ENCODE measurements at places on chromosomes 4 and X. TPM values are rescaled to one million over a fixed set of nuclear protein-coding genes. Genes with fewer than 3 reads are reported as not detected.

GRCh38 chr4:30790998-30791397 is 70.8 kb downstream of the PCDH7 start:
- DNase-seq = no peak

- no peak for DNase-seq
Observed at GRCh38 chrX:130623518-130623917, 221.7 kb downstream of the RBMX2 start.

DNA sequence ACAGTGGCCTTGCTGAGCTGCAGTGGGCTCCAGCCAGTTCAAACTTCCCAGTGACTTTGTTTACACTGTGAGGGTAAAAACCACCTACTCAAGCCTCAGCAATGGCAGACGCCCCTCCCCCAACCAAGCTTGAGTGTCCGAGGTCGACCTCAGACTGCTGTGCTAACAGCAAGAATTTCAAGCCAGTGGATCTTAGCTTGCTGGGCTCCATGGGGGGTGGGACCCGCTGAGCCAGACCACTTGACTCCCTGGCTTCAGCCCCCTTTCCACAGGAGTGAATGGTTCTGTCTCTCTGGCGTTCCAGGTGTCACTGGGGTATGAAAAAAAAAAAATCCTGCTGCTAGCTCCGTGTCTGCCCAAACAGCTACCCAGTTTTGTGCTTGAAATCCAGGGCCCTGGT is 168.9 kb upstream of the INTU start:
- DNase-seq = no peak

GRCh38 chr4:57156242-57156990 is 46.2 kb upstream of the IGFBP7 start:
- DNase-seq = peak; percentile 74

DNA sequence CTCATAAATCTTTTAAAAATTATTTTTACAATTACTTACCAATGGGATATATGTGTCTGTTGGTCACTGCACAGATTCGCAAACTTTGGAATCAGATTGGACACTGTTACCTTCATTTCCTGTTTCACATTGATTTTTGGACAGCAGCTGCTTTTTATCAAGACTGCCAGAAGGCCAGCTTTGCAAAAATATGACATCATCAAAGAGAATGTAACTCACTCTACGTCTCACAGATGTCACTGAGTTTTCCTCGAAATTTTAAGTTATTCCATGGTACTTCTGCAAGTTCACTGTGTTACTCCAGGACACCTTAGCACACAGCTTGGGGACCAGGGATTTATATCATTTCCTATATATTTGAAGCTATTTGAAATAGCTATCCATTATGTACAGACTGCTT is 31.8 kb upstream of the MAGEB2 start:
- peak; percentile 20 for DNase-seq

GRCh38 chr4:186693159-186693815 is 30.4 kb downstream of the FAT1 start:
- DNase-seq = no peak

- DNase-seq = no peak
Observed at GRCh38 chrX:72139538-72139937, 7.8 kb upstream of the RTL5 start.

DNA sequence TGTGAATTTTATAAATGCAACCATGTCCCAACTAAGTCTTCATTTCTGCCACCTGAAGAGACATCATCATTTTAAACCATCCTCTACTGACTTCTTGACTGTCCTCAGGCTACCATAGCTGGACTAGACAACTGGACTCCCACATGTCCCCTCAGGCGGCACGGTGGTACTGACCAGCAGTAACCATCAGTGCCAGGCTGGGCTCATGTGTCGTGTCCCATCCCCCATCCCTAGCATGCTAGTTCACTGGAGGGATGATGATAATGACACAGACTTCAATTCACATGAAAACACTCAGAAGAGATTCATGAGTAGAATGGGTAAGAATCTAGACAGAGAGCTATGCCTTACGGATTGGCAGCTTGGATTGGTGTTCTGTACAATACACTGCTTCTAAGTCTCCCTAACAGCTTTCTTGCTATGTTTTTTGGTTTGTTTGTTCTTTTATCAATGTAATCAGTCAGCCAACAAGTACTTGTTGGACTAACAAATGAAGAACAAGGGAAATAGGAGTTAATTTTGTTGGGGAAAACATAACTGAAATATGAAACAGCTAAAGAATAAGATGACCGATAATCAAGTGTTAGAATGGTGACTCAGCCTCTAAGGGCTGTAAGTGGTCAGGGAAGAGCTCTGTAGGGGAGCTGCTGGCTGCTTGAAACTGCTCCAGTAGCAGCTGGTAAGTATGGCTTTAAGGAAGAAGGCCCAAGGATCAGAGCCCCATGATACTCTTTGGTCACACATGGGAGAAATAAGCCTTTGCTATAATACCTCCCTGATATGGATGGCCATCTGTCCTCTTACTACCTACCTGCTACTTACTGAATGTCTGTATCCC is 10.3 kb downstream of the ZDHHC9 start:
- DNase-seq = peak; percentile 56

GRCh38 chrX:2677764-2678163 is 13.3 kb upstream of the CD99 start:
- peak; percentile 96 for DNase-seq

DNA sequence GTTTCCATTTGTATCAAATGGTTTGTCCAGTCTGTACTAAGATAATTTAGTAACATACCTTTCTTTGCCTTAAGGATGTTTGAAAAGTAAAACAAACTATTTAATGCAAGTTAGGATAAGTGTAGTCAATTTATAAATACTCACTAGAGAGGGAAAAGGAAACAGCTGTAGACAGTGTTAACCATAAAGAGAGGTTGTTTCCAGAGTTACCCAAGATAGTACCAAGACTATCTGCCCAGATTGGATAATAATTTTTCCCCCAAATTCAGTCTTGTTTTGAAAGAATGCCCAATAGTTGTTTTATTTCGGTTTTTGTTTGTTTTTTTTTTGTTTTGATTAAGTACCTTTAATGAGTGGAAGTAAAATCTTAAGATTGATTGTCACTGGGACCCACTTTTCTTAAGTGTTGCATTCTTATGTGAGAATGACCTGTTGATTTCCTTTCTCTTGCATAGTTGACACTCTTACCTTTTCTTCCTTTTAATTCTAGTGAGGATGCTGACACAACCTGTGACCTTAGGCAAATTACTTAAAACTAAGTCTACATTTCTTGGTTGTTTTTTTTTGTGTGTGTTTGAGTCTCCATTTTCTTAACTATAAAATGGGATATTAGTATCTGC is 12.8 kb downstream of the AFF1 start:
- DNase-seq = no peak

DNA sequence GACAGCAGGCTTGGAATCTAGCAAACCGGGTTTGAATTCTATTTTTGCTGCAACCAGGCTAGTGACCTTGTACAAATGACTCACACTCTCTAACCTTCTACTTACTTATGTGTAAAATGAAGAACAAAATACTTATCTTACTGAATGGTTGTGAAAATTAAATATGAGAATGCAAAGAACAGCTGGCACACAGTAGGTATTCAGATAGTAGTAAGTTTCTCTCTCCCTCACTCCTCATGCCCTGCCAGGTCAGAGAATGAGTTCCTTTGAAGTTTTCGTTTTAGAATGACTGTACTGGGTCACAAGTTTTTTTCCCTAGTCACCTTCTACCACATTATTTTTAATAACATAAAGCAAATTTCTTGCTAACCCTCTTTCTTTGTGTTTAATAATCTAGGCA is 33.0 kb downstream of the CISD2 start:
- DNase-seq = no peak

GRCh38 chr4:25654031-25654970 is 1.4 kb upstream of the SLC34A2 start:
- DNase-seq = no peak

GRCh38 chrX:150226223-150226965 is 136.7 kb upstream of the MAMLD1 start:
- no peak for DNase-seq

DNA sequence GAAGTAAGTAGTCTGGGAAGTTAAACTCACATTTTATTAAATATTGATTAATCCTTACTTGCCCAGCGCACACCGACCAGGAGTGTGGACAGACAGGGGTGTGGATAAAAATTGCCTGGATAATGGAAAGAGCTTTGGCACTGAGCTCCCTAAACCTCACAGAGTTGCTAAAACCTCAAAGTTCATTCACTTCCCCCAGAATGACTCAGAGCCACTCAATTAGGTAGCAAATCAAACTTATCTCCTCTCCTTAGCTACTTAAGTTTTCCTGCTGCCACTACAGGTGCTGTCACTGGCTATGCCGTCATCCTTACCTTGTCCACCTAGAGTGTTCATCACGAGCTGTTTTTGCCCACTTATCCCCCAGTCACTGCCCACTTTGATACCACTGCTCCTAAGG is 27.0 kb upstream of the MID1IP1 start:
- peak; percentile 23 for DNase-seq

- DNase-seq = no peak
Observed at GRCh38 chr4:94856030-94856429, 98.3 kb downstream of the BMPR1B start.

DNA sequence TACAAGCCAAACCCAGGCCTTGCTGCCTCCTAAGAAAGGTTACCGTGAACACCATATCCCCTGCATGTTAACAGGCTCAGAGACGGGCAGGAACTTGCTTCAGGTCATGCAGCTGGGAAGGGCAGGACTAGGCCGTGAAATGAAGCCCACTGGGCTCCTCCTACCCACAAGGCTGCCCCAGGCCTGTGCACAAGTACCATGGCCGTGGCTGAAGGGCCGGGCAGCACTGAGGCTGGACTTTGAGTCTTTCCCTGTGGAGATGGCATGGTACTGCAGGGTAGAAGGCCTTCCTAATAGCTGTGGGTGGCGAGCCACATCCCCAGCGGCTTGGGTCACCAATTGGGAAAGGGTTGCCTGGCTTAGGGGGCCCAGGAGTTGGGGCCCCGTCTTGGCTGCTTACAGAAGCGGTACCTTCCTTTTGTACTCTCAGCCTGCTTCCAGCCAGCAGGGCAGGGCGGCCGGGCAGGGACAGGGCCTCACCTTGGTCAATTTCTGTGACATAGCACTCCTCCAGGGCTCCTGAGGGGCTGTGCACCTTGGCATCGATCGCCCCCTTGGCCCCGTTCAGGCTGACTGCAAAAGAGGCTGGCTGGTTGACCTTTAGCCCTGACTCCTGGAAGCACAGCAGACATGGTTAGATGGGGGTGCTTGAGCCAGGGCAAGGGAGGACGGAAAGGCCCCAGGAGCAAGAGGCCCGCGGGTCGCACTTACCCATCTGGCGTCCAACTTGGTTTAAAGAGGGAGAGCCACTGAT is 23.8 kb downstream of the FLNA start:
- no peak for DNase-seq

GRCh38 chr4:76993787-76994641 is 44.5 kb downstream of the SEPTIN11 start:
- peak; percentile 45 for DNase-seq

- peak; percentile 2 for DNase-seq
Observed at GRCh38 chrX:87338510-87338909, 179.1 kb upstream of the KLHL4 start.

GRCh38 chr4:5460106-5460801 is 248.1 kb downstream of the EVC2 start:
- peak; percentile 18 for DNase-seq

DNA sequence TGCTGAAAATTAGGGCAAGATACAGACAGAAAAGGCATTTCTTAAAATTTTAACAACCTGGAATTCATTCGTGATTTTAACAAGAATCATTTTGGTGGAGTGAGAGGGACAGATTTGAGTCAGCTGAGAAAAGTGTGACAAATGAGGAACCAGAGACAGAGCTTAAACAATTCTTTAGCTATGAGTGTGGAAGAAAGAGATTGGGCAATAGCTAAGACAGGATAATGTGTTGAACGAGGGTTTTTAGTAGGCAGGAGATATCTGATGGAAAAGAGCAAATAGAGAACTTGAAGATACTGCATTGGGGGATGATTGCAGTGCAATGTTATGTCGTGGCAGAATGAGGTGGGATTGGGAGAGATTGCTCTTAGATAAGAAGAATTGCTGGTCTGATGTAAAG is 164.2 kb upstream of the SPRY1 start:
- DNase-seq = no peak

The CPE gene
- total RNA-seq = under 0.01 TPM

The ARSD gene
- total RNA-seq = 11.2 TPM

The MAGEA8 gene
- 1.1 TPM for total RNA-seq

The PIGA gene
- 20.7 TPM for total RNA-seq

The GABRE gene
- total RNA-seq = 2.3 TPM

The MAGEA12 gene
- total RNA-seq = 93.6 TPM

The S100P gene
- not detected for total RNA-seq

The CT55 gene
- 0.39 TPM for total RNA-seq

The MAGEC3 gene
- not detected for total RNA-seq

The OPHN1 gene
- 3.5 TPM for total RNA-seq

The FAAH2 gene
- not detected for total RNA-seq

All from RPMI7951 (cell line).